D721Med (cell line): ENCODE measurements at places on chromosomes 7 and 10.

DNA sequence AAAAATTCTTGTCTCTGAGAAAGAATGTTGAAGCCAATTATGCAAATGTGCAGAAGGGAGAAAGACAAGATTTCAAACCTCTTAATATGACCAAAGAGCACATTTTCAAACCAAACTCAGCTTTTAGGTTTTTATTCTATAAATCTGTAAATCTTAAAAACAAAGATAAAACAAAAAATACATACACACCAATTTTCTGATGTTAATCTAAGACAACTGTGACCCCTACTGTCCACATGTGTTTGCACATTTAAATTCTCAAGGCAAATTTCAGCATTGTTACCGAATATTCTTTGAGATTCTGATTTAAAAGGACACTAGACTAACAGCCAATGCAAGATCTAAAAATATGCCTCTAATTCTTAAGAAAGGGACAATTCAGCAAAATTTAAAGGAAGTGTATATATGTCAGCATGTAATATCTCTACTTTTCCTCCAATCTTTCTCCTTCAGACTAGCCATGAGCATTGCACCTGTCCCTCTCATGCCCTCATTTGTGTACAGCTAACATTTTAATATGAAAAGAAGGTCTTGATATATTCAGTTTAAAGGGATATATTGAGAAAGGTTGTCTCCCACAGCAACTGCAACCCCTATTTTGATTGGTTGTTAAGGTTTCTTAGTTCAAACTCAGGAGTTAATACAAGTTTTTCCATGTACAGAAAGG is 417.9 kb downstream of the IPMK start:
- no peak for DNase-seq

GRCh38 chr7:18461785-18462467 is 33.6 kb upstream of the HDAC9 start:
- no peak for DNase-seq

DNA sequence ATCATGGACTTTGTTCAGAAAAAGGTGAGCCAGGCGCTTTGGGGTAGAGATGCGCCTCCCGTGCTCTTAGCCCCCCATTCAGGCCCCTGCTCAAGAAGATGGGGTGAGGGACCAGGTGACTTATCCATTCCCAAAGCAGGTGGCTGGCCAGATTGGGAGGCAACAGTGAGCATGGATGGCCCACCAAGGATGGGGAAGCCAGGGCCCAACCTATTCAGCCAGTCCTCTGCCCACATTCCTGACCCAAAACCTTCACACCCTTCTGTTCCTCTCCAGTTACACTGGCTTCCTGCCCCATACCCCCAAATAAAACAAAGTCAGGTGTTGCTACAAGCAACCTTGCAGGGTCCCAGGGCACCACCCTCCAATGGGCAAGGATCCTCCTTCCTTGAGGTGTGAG is 44.4 kb downstream of the TSPAN15 start:
- no peak for DNase-seq

DNA sequence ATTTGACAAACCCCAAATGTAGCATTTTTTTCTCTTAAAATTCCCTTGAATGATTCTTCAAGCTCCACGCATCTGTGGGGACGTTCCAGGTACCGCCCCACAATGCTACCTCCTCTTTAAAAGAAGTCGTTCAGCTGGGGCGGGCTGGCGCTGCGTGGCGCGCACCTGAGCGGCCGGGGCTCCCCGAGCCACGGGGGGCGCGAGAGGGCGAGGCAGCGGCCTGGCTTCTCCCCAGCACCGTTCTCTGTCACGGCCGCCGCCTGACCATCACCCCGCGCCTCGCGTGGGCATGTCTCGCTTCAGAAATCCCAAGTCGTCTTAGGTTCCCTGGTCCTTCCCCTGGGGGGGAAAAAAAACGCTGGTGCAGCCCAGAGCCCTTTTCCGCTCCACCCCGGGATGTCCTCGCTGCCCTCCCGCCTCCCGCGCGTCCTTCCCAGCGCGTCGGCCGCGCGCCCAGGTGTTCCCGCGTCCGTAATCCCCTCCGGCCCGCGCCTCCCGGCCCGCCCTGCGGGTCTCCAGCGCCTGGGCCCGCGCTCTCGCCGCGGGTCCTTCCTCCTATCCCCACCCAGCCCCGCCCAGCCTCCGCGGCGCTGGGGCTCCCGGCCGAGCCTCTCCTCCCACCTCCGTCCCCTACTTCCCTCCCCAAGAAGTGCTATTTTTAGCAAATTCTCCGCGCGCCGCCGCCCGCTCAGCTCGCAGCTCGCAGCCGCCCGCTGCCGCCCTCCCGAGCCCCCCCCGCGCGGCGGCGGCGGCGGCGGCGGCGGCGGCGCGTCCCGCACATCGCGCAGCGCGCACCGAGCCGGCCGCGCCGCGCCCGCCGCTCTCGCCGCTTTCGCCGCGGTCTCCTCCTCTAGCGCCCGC is 58.7 kb upstream of the PRPS1L1 start:
- DNase-seq, result no peak

GRCh38 chr10:100401631-100402328 is 54.7 kb downstream of the SCD start:
- no peak for DNase-seq

GRCh38 chr10:48993627-48994026 is 54.0 kb upstream of the LRRC18 start:
- DNase-seq, result no peak

GRCh38 chr10:86267286-86268195 is 99.1 kb downstream of the GRID1 start:
- DNase-seq, result no peak

DNA sequence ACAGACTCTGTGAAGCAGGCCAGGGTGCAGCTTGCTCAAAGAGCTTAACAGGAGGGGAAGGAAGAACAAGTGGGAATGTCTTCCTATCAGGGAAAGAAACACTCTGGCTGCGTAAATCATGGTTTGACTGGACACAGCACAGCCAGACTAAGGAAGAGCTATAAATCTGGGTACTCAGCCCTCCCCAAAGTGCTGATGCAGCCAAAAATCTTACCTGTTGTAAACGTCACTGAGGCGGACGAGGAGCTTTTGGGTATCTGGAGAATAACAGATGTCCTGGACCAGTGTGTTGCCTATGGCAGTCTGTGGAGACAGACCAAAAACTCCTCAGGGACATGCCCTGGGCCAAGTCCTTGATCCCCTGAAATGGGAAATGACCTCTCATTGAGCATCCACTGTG is 43.1 kb upstream of the HNRNPH3 start:
- DNase-seq, result no peak

- no peak for DNase-seq
Observed at GRCh38 chr10:43253461-43254198, 13.2 kb downstream of the RASGEF1A start.

DNA sequence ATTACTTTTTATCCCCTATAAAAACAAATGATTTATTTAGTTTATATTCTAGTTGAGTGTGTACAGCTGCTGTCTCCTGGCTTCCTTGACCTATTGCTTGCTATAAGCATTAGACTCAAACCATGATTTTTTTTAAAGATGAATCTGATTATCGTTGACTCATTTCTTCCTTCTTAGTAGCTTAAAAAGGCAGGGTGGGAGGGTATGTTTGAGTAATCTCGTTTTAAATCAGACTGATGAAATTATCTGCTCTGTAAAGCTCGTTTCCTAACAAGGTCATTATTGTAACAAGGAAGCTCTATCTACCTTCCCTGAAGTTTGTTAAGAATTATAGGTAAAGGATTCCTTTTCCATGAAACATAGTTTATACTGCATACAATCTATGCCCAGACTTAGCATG is 276.3 kb upstream of the KCND2 start:
- DNase-seq, result no peak
